ENCODE measurements at places on chromosomes 2 and 18.

- DNase-seq: no peak
Measured at GRCh38 chr2:134290358-134290757, 36.5 kb downstream of the MGAT5 start.

DNA sequence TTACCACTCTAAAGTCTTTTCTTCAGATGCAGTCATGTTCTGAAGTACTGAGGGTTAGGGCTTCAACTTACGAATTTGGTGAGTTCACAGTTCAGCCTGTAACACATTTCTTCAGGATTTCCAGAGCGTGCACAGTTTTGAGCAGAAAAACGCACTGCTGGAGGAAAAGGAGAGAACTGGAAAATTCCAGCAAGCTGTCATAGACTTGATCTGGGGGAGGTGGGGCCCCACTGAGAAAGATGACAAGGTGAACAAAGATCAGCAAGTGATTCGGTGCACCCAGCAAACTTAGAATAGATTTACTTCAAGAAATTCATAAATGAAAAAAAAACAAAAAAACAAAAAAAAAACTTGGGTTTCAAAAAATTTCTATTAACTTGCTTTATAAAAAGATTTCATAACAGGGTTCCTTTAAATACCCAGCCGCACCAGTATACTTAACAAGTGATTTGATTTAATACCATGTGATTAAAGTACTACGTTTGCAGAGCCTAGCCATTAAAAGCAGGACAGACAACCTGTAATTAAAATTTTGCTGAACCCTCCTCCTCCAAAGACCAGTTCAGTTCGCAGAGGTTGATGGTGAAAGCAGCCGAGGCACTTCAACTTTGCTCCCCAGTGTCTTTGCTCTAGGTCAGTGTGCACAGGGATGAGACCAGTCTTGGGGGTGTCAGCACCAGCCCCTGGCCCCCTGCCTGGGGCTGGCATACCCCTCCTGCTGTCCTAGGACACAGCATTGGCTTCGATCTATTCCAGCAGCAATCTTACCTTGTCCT, 30.5 kb downstream of the CTIF start:
- DNase-seq: no peak

DNA sequence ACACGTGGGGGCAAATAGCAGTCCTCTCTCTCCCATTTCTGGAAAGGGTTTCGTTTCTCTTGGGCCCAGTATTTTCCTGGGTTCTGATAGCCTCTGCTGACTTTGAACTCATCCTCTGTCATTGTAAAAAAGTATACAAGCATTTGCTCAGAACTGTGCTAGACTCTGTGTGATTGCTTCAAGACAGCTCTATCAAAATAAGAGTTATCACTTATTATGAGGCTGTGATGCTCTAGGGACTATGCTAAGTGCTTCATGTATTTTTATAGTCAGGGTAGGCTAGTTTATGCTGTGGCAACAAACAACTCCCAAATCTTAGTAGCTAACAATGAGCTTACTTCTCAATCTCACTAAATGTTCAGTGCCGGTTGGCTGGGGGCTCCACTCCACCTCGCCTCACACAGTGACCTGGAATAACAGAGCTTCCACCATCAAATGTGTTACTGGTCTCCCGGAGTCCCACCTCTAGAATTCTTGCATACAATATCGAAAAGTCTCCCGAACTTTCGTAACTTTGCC, 110.8 kb upstream of the CDC42EP3 start:
- no peak for DNase-seq

DNA sequence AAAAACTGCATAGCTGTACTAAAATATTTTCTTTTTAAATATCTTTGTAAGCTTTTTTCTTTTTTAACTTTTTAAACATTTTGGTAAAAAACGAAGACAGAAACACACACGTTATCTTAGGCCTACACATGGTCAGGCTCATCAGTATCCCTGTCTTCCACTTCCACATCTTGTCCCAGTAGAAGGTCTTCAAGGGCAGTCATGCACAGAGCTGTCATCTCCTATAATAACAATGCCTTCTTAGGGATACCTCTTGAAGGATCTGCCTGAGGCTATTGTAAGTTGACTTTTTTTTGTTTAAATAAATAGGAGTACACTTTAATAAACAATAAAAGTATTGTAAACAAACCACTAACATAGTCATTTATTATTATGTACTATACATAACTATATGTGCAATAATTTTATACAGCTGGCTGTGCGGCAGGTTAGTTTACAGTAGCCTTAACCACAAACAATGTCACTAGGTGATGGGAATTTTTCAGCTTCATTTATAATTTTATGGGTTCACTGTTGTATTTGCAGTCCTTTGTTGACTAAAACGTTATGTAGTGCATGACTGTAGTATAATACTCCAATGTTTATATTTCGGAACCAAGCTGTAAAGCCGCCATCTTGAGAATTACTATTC, 124.4 kb downstream of the MAP4K4 start:
- no peak for DNase-seq

GRCh38 chr2:50732796-50733195, 299.1 kb downstream of the NRXN1 start:
- DNase-seq: no peak

DNA sequence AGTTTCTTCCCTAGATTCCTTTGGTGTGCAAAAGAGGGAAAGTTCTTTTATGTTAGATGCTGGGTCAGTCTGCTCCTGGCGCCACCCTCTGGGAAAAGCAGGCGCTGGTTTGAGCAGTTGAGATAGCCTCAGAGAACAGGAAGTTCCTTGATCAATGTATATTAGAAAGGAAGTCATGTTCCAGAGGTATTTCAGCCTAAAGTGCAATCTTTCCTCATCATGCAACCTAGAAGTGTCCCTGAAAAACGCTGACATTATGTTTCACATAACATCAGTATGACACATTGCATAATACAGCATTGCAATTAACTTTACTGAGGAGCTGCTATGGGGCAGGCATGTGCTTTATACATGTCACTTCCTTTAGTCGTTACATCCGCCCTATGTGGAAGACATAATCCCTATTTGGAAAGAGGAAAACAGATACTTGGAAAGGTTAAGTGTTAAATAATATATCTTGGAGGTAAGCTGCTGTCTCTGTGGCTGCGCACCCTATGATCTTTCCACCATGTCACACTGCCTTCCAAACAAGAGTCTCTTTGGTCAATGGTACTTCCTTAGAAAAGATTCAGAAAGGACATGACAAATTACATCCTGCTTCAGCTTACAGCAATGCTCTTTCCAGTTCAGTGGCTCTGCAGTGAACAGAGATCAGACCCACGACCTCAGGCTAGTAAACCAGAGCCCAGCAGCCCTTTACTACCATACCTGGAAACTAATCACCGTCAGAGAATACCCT, 369.7 kb downstream of the RAD51AP2 start:
- no peak for DNase-seq

DNA sequence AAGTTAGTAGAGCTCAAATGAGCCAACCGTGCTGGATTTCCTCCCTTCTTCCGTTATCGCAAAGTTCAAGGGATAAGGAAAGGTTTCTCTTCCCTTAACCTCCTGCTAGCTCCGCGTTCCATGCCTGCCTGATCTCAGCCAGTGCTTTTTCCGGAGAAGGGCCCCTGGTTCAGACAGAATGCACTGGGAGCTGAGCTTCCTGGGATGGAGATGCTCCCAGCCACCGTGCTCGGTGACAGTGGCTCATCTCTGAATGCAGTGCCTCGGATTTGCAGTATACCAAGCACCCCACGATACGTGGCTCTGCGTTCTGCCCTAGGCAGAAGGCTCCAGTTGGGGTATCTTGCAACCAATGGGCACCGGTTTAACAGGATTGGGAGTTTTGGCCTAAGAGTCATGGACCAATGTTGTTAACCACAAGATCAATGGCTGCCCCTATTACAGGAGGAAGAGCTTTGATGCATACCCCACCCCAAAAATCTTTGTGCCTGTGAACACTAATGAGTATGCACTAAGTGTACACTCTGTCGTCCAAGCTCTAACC, 876 bp downstream of the CNTNAP5 start:
- no peak for DNase-seq

DNA sequence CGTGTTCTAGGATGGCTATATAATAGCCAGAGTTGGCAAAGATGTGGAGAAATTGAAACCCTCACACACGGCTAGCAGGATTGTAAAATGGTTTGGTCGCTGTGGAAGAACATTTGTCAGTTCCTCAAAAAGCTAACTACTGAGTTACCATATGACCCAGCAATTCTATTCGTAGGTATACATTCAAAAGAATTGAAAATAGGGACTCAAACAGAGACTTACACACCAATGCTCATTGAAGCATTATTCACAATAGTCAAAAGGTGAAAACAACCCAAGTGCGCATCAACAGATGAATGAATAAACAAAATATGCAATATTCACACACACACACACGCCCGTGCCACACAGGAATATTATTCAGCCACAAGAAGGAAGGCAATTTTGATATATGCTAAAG, 98.7 kb downstream of the PLA2R1 start:
- DNase-seq: no peak

DNA sequence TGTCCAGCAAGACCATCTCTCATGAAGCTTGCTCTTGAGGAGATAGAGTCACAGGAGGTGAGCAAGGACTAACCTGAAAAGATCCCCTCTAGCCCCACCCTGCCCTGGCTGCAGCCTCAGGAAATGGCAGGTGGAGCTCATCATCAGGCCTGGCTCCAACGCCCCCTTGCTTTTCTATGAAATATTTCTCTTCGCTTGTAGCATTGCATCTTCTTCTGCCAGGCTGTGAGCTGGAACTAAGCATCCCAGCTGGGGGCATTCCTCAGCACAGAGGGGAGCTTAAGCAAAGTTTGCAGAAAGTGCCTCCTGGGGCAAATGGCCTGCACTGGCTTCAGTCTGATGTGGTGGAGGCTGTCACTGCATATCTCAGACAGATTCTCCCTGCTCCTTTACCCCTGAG, 90.1 kb upstream of the LGALSL start:
- no peak for DNase-seq

DNA sequence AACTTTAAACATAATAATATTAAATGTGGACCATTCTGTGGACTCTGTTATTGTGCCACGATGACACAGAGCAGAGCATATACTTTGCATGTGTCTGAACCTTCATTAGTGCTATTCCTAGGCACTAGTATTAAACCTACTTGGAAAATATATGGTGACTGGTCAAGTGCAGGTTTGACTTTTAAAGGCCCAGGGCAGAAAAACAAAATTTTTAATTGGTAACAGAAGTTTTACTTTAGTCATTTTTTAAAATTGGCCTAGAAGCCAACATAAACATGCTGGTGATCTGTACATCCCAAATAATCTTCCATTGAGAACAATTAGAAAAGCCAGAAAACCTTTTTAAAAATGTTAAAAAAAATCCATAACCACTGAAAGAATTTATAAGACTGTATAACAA, 16.6 kb downstream of the LDAH start:
- no peak for DNase-seq

DNA sequence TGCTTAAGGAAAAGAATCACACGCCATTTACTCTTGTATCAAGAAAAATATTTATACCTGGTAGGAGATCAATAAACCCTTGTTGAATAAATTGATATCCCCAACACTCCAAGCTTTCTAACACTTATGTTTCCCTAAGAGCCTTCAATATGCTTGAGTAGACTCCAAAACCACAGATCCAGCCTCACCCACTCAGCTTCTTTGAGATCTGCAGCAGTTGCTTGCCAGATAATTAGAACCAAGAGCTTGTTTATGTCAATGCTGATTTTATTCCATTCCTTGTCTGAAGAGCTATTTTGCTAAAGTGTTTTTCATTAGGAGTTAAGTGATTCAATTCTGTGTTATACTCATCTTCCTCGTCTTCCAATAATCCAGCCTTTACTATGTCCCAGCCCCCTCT, 26.3 kb upstream of the CRIM1 start:
- no peak for DNase-seq

Data from Panc1 (cell line).